ENCODE measurements at places on chromosomes 13 and 19.

DNA sequence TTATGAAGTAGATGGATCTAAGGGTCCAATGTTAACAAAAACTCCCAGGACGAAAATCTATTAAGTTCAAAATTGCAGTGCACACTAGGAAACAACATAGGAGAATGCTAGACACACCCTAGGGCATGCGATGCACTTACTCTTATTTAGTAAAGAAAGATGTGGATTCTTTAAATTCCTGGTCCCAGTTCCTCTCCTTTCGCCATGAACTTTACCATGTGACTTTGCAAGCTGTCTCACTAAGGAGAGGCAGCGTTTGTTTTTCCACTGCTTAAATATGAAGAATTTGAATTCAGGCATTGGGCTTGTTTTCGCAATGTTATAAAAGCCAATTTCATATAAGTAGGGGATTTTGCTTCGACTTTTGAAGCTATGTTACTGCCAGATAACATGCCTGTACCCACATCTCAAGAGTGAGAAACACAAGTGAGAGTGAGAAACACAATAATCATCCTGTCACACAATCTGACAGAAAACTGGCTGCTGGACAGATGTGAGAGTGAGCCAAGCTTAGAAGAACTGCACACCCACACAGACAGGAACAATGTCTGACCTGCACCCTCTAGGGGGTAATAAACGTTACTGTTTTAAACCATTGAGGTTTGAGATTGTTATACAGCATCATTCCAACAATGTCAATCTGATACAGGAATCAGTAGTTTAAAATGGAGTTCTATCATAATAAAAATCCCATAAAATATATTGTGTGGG is 1308.4 kb downstream of the SLITRK5 start:
- ATAC-seq: no peak

DNA sequence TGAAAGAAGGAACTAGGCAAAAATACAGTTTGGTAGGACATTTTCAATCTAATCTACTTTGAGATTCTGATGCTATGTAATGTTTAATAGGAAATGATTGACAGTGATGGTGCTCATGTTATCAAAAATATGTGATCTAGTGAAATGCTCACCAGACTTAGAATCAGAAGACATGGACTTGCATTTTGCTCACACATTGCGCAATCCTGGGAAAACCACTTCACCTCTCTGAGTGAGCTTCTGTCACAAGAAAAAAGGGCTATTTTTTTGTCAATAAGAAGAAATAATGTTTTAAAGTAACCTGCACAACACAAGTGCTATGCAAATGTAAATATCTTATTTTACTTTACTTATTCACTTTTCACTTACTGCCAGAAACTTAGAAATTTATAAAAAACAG is 380.9 kb upstream of the HTR2A start:
- no peak for ATAC-seq

DNA sequence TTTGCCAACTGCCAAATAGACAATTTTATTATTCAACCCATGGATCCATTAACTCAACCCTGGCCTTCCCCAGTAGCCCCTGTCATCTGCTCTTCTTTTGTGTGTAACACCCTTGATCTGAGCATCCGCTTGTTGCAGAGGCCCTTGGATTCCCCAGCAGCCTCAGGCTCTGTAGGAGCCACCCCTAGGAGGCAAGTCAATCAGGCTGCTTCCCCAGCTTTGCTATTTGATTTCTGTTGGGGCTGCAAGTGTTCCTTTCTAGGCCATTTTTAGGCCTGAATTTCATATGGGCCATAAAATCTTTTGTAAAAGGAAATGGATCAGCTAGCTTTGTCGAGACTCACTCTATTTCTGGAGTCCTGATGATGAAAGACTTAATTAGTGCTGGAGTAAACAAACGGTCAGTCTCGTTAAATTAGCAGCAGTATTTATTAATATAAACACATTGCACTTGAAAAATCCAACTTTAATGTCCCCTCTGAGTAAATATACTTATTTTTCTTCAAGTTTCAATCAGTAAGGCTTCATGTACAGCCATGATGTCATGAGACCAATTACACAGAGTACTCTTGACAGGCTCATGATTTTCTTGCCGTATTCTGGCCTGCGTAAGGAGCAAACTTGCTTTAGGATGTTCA is 105.3 kb downstream of the RGCC start:
- ATAC-seq: no peak

- ATAC-seq: peak; percentile 70
Observed at GRCh38 chr13:27826379-27827353, 34.4 kb downstream of the GSX1 start.

DNA sequence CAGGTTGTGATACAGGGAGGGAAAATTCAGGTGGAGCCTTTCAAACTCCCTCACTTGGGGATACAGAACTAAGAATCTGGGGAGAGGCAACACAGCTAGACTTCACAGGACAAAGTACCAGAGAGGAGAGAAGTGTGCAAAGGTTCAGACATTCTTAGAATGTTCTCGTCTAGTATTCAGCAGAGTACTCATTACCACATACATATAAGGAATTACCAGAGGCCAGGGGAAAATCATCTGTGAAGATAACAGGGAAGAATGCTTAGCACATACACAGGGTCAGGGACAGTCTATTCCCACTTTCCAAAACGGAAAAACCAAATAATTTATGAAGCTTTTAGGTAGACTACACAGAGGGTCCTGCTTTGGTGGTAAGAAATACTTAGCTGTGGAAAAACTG is 58.1 kb downstream of the TRPC4 start:
- no peak for ATAC-seq

DNA sequence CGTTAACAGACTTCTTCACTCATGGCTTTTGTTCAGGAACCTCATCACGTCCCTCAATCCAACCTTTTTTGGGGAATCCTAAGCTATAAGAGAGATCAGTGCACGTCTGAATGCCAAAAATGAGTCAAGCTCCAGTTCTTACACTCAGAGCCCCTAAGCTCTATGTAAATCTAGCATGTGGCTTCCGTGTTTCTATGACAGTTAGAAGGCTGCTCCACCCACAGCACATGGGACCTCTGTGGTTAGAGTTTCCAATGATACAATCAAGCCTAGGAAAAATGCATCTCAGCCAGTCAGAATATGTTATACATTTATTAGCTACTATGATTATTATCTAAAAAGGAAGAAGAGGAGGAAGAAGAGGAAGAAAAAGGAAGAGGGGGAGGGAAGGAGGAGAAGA is 135.9 kb downstream of the ENOX1 start:
- ATAC-seq: no peak

DNA sequence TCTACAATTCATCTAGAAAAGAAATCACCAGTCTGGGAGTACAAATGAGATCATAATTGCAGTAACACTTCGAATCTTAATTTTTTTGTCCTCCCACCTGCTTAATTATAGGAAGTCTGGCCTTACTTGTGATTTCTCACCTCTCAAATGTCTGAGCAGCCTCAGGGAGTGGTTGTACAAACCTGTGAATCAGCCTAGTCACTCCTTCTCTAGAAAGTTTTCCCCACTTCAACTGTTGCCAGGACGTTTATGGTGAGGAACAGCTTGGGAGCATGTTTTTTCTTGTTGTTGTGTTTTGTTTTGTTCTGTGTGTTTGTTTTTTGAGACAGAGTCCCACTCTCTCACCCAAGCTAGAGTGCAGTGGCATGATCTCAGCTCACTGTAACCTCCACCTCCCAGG is 50.3 kb upstream of the CLDN10 start:
- no peak for ATAC-seq

All from stimulated activated memory B cell treated with anti-CD40 and anti-IgM and Interleukin-4, amounts not matched to agents 10 μg/mL and 1 μg/mL and 100 μg/mL, for 72 hours (primary cell).